ENCODE measurements at places on chromosomes 3 and 15.

DNA sequence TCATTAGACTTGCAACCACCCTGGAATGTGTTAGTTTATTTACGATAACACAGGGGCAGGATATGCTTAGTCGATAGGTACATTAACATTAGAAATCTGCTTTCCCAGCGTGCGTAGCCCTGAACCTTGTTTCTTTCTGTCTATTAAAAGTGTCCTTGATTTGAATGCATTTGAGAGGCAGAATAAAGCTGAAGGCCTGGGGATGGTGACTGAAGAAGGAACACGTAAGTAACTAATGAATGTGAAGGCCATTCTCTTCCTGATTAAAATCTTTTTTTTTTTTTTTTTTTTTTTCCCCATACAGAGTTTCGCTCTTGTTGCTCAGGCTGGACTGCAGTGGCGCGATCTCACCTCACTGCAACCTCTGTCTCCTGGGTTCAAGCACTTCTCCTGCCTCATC, 142.8 kb upstream of the CHRM5 start:
- no peaks in the 10 kb centered on the region for H3K4me1 ChIP-seq
- peaks cover 2% of the 10 kb centered on the region for H3K27me3 ChIP-seq
- DNase-seq = no peak
- H3K27ac ChIP-seq = no peak overlapping the region

DNA sequence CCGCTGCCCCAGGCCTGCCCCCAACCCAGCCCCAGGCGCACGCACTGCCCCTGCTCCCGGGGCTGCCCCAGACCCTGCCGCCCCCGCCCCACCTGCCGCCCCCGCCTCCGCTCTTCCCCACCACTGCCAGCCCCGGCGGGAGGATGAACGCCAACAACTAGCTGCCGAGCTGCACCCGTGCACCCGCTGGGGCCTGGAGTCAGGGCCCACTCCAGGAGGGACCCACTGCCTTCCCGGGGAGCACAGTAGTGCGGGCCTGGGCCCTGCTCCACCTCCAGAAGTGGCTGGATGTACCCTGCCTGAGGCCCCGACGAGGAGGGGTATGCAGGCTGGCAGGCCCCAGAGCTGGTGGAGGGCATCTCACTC, 10.9 kb downstream of the ZBTB47 start:
- no peak overlapping the region for H3K27ac ChIP-seq
- H3K4me3 ChIP-seq = no peak overlapping the region
- peaks cover 4% of the 10 kb centered on the region for H3K36me3 ChIP-seq
- no peak for DNase-seq
- no peaks in the 10 kb centered on the region for H3K27me3 ChIP-seq

DNA sequence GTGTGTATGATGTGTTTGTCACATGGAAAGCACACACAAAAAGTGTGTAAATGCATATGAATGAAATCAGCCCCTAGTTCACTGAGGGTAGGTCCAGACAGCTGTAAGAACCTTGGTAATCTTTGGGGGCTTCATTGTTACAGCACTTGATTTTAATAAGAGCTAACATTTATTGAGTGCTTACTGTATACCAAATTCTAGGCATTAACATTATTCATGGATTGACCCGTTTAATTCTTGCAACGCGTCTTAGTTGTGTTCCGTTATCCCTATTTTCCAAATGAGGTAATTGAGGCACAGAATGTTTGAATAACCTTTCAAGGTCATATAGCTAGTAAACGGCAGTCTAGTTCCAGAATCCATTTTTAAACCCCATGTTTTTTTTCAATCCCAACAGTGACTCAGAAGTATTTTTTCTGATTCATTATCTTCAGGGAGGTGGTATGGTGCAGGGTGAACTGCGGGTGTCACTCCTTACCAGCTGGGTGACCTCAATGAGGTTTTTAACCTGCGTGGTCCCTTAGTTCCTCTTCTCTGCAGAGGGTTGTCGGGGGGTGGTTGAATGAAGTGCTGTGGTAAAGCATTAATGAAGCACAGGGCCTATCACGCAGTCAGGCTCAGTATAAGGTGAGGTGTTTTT, 14.2 kb downstream of the RAB8B start:
- H3K27ac ChIP-seq = no peak overlapping the region
- H3K27me3 ChIP-seq = no peaks in the 10 kb centered on the region
- no peak for DNase-seq
- H3K4me3 ChIP-seq = no peak overlapping the region
- H3K4me1 ChIP-seq = peaks cover 32% of the 10 kb centered on the region

GRCh38 chr3:170506556-170506955, 79.3 kb downstream of the SLC7A14 start:
- no peaks in the 10 kb centered on the region for H3K27me3 ChIP-seq
- no peaks in the 10 kb centered on the region for H3K4me1 ChIP-seq
- no peaks in the 10 kb centered on the region for H3K36me3 ChIP-seq

- no peak for DNase-seq
- H3K27ac ChIP-seq = no peak within 1 kb of the TSS
These were observed at the start of gene SKOR1 for GRCh38 chr15:67824976-67825880. TSS of gene SKOR1 (plus strand) at chr15:67825509. CDS start at chr15:67825603, 94 bp downstream.

DNA sequence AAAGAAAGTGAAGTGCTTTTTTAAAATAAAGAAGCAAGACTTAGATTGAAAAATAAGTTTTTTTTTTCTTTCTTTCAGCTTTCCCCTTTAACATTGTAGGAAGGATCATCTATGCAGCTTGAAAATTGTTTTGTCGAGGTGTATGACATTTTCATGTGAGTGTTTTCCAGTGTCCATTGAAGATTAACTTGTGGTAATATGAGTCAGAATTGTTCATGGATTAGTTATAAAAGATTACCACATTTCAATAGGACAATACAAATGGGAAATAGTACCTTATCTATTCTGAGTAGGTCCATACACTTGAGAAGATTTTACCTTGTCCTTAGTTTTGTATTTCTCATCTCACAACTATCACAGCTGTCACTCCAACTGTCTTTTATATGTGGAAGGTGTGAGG, 1234.7 kb downstream of the NSUN3 start:
- no peaks in the 10 kb centered on the region for H3K27me3 ChIP-seq
- no peak overlapping the region for H3K4me3 ChIP-seq
- H3K4me1 ChIP-seq = no peaks in the 10 kb centered on the region
- DNase-seq = no peak
- H3K27ac ChIP-seq = no peak overlapping the region
- no peaks in the 10 kb centered on the region for H3K36me3 ChIP-seq

All from left ventricle myocardium inferior (tissue), 1 donor.